ENCODE measurements at places on chromosomes 11 and 22.

DNA sequence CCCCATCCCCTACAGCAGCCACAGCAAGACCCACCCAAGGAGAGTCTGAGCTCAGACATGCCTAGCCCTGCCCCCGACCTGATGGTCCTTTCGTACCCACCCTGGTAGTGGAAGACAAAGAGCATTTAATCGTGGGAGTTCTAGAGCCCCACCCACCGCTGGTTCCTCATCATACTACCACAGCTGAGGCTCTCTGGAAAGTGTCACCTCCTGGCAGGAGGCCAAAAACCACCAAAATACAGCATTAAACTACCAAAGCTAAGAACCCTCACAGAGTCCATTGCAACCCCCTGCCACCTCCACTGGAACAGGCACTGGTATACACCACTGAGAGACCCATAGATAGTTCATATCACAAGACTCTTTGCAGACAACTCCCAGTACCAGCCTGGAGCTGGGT, 311.1 kb downstream of the TENM4 start:
- H3K4me3 ChIP-seq = no peak overlapping the region
- no peak for DNase-seq
- H3K4me1 ChIP-seq = no peaks in the 10 kb centered on the region
- no peaks in the 10 kb centered on the region for H3K36me3 ChIP-seq

GRCh38 chr11:340539-341512, 20.2 kb upstream of the IFITM3 start:
- no peak overlapping the region for H3K27ac ChIP-seq
- H3K36me3 ChIP-seq = peaks cover 2% of the 10 kb centered on the region
- DNase-seq = no peak
- H3K4me1 ChIP-seq = peaks cover 12% of the 10 kb centered on the region
- H3K4me3 ChIP-seq = no peak overlapping the region
- peaks cover 19% of the 10 kb centered on the region for H3K27me3 ChIP-seq

GRCh38 chr11:117271208-117271607, 19.9 kb upstream of the BACE1-AS start:
- H3K27me3 ChIP-seq = no peaks in the 10 kb centered on the region
- H3K36me3 ChIP-seq = peaks cover 20% of the 10 kb centered on the region
- peaks cover 9% of the 10 kb centered on the region for H3K4me1 ChIP-seq
- no peak overlapping the region for H3K27ac ChIP-seq
- H3K4me3 ChIP-seq = no peak overlapping the region
- no peak for DNase-seq

DNA sequence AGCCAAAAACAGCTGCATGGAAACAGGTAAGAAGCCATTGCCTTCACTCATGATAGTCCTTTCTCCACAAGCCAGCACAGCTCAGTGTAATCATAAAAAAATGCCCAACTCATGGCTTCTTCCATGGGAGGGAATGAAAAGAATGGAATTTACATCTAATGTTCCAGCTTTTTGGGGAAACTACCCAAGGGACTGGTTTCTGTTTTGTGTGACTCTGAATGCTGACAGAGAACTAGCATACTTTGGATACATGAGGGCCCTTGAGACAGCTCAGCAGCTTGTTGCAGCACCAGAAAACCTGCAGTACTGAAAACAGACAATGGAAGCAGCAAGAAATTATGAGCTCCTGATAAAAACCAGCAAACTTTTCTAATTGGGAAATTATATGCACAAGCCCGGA, 24.2 kb upstream of the HORMAD2 start:
- no peak overlapping the region for H3K27ac ChIP-seq
- no peak overlapping the region for H3K4me3 ChIP-seq
- H3K4me1 ChIP-seq = no peaks in the 10 kb centered on the region
- no peak for DNase-seq
- peaks cover 18% of the 10 kb centered on the region for H3K27me3 ChIP-seq
- H3K36me3 ChIP-seq = peaks cover 3% of the 10 kb centered on the region

DNA sequence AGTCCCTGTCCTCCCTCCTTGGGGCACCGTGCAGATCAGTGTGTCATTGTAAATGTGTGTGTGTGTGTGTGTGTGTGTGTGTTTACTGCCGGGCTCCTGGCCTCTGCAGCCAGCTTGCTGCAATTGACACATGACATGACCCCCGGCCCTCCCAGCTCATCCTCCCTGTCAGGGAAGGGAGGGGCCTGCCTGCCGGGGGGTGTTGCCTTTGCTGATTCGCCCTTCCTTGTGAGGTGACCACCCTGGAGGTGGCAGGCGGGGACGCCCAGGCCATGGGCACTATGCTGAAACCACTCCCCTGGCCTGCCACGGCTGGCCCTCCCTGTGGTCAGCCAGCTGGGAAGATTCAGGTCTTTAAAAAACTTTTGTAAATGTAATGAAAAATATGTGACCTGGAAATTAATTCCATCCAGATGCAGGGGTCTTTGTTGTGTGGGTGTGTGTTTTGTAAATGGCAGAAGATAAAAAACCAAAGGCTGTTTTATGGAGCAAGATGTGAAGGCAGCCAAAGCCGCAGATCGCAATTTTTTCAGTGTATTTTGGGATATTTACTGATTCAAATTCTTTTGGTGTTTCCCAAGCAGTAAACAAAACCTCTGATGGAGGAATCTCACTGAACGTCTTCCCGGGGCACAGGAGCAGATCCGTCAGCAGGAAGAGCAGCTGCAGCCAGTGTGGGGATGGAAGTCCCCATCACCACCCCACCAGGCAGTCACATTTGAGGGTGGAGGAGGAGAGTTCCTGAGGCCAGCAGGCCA, 23.2 kb downstream of the SHISAL1 start:
- H3K36me3 ChIP-seq = no peaks in the 10 kb centered on the region
- no peak for DNase-seq
- H3K4me3 ChIP-seq = no peak overlapping the region

DNA sequence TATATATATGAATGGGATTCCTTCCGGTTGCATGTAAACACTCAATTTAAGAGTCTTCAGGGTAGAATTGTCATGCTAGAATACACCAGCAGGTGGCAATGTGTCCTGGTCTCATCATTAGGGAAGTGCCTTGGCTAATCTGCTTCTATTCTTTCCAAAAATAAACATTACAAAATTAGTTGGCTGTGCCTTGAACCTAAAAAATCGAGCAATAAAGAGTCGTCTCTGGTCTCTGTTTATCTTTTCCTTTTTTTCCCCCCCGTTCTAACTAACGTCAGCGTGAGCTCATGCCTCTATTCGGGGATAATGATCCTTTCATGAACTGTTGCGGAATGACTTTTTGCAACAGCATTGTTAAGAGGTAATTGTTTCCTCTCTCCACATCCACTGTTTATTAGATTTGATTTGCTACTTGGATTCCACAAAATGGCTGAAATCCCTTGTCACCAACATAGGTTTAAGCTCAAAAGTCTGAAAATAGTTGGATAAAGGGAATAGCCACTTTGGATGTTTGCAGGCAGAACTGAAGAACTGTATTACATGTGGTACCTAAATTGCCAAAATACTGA, 1.2 kb upstream of the ARHGEF12 start:
- H3K27ac ChIP-seq = peak overlapping the region; percentile 64
- peaks cover 47% of the 10 kb centered on the region for H3K4me1 ChIP-seq
- DNase-seq = peak; percentile 70
- peak overlapping the region; percentile 61 for H3K4me3 ChIP-seq

All from activated CD8-positive, alpha-beta memory T cell treated with anti-CD3 and anti-CD28 coated beads, Interleukin-2, amount 10 ng/mL, durations not matched to agents 7 days and 5 days (primary cell).